NCI-H510A treated with DMSO at 0.1 percent for 48 hours (cell line): ENCODE measurements at places on chromosomes 2 and 18.
A peak's percentile ranks its signal among the peaks of the same experiment; 100 is the strongest.

DNA sequence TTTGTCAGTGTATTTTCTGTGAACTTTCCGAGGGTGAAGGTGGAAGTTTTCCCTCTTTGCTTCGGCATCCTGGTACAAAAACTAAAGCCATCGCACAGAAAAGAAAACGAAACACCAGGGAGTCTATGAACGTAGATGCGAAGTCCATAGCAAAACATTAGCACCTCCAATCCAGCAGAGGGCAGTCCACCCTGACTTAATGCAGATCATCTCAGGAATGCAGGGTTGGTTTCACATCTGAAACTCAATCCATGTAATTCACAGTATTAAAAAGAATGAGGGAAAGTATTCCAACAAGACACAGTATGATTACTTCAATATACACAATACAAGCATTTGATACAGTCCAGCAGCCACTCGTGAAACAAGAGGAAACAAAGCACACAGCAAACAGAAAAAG lies 70.8 kb downstream of the RTP5 start:
- no peak for DNase-seq

GRCh38 chr2:120720746-120721375 lies 14.8 kb upstream of the GLI2 start:
- no peak for DNase-seq

DNA sequence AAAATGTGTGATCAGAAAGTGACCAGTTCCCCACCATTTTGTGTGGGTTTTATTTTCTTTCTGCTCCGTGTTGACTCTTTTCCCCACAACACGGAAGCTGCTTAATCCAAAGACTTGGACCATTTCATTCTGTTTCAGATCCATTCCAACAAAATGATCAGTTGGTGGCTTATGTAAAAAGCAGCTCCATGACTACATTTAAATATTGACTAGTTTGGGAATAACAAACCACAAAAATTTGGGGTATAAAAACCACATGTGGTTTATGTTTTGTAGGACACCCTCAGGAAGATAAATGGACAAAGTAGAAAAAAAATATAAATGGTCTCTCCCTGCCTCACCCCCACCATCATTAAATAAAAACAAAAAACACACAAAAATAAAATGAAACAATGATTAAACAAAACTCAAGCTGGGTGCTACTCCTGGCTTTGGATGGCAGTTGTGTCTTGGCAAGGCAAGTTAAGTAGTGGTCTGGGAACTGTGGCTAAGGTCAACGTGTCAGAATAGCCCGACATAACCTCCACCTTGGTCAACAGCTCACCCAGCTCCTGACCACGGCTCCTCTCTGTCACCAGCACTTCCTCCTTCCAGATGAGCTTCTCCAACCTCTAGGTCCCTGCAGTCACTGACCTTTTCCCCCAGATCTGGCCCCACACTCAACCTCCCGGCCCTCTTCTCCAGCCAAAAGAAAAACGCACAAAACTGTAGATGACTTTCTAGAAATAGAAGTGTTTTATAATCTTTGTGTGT lies 12.8 kb upstream of the WIPF1 start:
- no peak for DNase-seq

GRCh38 chr2:224060783-224061482 lies 21.8 kb upstream of the SERPINE2 start:
- DNase-seq, result no peak

DNA sequence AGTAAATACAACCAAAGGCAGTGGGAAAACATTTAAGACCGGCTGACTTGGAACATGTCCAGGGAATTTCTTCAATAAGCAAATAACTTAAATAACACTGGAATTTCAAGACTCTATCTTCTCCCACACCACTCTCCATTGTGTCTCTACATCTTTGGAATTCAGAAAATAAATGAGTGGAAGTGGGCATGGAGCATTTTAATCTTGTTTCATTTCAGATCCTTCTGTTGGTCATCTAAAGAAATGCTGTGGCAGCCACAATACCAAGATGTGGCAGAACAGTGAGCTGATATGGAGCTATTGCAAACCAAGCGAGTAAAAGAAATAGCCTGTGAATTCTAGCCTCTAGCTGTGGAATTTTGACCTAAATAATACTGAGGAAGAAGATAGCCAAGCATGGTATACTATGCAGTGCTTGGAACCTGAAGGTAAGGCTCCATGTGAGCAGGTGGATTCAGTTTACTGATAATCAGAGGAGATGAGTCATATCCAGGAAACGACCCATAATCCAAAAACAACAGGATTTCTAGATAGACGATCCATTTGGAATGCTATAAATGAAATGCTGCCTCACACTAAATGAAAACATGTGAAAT lies 157.1 kb upstream of the SCN7A start:
- DNase-seq, result no peak

DNA sequence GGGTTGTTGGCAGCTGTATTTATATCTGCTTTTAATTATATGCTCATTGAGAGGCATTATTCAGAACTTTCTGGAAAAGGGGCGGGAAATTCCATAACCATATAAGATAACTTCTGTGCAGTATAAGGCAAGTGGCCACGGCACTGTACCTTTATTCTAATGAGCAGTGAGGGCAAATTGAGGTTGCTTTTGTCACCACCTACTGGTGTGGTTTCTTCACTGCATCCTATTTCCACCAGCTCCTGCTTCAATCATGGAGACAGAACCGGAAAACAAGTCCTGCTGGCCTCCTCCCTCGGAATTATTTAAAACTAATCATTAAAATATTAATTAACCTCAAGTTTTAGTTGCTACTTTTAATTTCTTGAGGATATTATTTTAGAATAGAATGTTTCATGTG lies 759.4 kb downstream of the CBLN2 start:
- no peak for DNase-seq

DNA sequence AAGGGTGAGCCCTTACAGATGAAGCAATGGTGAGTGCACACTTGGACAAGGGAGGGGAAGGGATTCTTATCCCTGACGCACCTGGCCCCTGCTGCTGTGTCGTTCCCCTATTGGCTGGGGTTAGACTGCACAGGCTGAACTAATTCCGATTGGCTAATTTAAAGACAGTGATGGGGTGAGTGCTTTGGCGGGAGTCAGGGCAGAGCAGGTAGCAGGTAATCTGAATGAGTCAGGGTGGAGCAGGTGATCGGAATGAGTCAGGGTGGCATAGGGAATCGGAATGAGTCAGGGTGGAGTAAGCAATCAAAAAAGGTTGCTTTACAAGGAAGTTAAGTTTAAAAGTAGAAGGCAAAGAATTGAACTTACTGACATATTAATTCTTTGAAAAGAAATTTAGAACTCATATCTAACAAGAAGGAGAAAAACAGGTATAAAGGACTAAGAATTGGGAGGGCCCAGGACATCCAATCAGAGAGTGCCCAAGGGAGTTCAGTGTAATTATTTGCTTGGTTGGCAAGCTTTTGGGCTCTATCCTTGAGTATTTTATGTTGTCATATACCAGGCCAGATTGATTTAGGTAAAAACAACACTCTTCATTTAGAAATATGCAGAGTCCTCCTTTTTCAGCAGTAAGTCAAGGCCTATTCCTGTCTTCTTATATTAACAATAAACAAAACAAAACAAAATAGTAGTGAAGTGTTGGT lies 52.3 kb upstream of the RALBP1 start:
- no peak for DNase-seq

GRCh38 chr2:58535990-58536389 lies 294.9 kb upstream of the FANCL start:
- no peak for DNase-seq

GRCh38 chr2:168736649-168737445 lies 65.6 kb upstream of the NOSTRIN start:
- DNase-seq, result no peak

GRCh38 chr18:75896865-75897264 lies 469.4 kb upstream of the SMIM21 start:
- peak; percentile 86 for DNase-seq

DNA sequence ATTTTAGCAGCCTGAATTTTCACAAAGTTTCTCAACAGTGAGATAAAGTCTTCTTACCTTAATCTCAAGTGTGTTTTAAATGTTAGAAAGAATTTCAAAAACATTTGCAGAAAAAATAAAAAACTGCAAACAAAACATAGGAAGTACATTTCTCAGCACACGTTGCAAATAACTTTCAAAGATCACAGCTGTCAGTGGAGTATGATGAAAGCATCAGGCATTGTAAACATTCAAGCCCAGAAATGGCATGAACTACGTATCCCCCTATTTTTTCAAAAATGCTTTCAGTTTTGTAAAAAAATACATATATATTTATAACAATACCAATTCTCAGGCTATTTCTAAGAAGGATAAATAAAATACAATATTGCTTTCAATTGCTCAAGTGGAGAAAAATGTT lies 320.6 kb upstream of the TFPI start:
- no peak for DNase-seq

DNA sequence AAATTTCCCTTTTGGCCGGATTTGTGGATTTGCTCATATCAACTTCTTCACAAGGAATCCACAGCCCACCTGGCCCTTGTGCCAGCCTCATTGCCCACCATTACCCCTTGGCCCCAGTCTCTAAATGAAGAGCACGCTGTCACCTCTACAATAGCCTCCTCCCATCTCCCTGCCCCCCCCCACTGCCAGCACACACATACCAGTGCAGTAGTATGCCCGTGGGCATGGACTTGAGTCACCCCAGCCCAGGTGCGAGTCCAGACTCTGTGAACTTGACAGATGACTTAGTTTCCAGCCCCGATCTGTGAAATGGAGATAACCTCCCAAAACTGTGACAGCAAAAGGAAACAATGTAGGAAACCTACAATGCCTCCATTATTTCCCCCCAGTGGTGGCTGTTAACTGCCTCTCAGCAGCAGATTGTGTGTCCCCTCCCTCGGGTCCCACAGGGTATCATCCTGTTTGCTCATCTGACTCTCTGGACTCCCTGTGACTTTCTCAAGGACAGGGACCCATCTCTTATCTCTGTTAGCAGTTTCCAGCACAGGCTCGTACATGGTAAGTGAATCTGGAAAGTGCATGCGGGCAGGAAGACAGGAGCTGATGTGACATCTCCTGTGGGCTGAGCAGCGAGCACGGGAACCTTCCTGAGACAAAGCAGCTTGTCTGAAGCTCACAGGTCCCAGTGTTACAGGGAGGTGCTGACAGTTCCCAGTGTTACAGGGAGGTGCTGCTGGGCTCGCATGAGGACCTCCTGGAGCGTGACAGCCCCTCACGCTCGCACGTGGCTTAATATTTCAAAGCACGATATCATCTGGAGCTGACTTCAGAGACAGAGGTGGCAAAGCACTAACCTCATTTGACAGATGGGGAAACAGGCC lies 4.2 kb upstream of the TMEM185B start:
- DNase-seq, result no peak

GRCh38 chr2:38722271-38723061 lies 28.7 kb downstream of the SRSF7 start:
- no peak for DNase-seq

- no peak for DNase-seq
Observed at GRCh38 chr2:236943068-236943467, 142.6 kb upstream of the COPS8 start.

DNA sequence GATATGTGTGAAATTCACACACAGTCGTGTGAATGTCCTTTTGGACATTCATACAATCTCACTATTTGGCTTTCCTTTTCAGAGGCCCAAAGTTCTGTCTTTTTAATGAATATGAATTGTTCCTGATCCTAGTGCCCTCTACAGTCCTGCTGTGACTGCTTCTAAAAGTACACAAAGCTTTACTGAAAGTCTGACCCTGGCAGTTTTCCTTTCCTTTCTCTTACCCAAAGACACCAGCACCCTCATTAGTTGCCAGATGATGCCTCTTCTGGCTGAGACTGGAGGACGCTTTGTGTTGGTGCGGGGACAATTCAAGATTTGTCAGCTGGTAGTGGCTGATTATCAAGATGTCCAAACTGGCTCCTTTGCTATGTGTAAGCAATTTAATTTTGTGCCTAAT lies 81.8 kb upstream of the CDCA7 start:
- DNase-seq, result no peak
